Stimulated activated CD4-positive, alpha-beta T cell treated with anti-CD3 and anti-CD28 coated beads, Interleukin-15, amount 100 ng/mL, for 48 hours (primary cell): ENCODE measurements at places on chromosomes 4 and X.

DNA sequence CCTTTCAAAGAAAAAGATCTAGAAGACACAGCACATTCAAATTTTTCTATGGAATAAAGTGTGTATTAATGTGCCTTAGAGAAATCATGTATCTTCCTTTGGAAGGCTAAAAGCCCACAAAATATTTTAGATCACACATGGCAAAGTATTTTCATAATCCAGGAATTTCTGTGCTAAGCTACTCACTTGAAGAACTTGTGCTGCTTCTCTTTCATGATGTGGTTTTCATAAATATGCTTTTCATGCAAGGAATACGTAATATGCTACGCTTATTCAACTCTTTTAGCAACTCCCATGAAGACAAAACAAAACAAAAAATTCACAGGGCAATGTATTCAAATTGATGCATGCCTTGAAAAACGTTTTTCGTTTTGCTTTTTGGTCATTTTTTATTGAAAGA, 125.6 kb downstream of the ARHGAP24 start:
- no peak for DNase-seq

DNA sequence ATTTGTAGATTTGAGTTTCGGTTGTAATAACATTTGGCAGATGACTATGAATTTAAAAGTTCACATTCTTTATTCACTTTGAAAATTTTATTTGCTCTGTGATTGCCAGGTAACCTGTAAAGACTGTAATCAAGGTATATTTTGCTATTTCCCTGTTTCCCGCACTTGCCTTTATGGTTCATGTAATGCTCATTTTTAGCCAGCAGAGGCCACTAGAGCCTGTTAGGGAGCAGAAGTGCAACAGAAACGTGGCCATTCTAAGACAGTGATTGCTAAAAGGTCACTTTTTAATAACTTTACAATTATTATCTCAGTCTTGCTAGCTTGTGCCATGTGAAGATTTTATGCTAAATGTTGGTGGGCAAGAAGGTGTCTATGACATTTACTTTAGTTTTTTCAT, 12.4 kb downstream of the YIPF6 start:
- DNase-seq, result no peak

- no peak for DNase-seq
These were observed 55.5 kb upstream of the PROM1 start for GRCh38 chr4:16139066-16139945.

GRCh38 chr4:119872371-119873016, 194.2 kb downstream of the MAD2L1 start:
- DNase-seq, result no peak

- no peak for DNase-seq
These were observed 9.2 kb downstream of the PIR start for GRCh38 chrX:15483891-15484290.
